ENCODE measurements at places on chromosomes 6 and 20.

DNA sequence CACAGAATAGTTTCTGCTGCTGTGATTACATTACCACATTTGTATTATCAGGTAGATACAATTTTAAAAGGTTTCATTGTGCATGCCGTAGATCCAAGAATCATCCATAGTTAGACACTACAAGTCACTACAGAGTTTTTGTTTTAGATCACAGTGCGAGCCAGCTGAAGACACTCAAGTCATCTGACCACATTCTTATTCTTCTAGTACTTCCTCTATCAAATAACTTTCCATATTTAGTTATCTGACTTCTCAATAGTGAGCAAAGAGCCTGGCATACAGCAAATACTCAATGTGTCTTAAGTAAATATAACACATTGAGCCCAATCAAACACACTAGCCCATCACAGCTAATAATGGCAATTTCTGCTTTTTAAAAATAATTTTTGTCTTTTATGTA lies 195.4 kb downstream of the ASCC3 start:
- no peak for DNase-seq

- DNase-seq, result no peak
Measured at GRCh38 chr6:14948586-14949245, 297.2 kb upstream of the JARID2 start.

- DNase-seq, result no peak
Measured at GRCh38 chr6:69974193-69974592, 107.8 kb downstream of the COL19A1 start.

DNA sequence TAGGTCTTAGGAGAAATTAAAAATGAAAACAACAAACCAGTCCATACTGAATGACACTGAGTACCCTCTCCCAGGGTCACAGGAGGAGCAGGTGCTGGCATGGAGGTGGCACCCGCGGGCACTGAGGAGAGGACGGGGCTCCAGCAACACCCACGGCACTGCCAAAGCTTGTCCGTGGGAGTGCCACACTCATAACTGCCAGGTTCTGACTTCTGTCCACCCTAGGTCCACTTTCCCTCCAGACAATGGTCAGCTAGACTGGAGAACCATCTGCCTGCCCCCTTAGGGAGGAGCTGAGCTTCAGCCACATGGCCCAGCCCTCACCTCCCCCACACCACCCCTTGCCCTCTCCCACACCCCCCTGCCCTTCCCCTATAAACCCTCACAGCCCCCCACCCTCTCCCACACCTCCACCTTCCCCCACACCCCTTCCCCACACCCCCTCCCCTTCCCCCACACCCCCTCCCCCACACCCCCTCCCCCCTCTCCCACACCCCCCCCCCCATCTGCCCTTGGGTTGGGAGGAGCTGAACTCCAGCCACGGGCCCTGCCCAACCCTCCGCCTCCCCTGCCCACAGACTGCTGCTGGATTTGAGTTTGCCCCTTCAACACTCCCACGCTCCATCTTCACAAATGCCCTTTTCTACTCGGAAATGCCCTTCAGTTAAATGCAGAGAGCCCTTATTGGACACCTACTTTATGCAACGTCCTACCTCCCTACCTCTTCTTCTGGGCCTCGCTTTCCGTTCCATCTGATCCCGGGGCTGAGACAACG lies 129.6 kb downstream of the TAF4 start:
- no peak for DNase-seq

GRCh38 chr20:4108495-4109306 lies 93.3 kb upstream of the RNF24 start:
- DNase-seq, result no peak

- DNase-seq, result no peak
Measured at GRCh38 chr20:51804754-51805153, 2.4 kb upstream of the SALL4 start.

DNA sequence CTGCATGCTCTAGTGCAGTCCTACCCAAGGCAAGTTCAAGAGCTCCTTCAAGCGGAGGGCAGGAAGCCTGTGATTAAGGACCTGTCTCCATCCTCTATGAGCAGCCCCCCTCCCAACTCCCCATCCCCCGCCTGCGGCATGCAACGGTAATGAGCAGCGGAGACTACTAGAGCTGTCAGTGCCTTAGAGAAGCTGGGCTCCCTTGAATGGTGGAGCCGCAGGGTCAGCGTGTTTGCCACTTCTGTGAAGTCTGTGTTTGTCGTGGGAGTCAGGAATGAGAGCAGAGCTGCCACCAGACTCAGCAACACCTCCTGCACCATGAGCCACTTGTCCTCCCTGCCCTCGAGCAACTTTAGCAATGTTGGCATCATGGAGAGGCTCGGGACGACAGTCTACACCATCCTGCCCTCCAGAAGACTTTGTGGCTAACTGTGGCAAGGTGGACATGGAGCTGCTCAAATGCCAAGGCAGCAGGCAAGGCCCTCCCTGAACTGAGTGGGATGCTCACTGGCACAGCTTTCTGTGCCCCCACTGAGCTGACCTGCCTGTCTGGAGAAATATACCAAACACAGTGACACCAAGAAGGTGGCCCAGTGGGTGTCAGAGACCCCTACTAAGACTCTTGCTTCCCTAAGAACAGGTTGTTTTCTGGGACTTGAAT lies 23.8 kb upstream of the SYNDIG1 start:
- no peak for DNase-seq

GRCh38 chr6:21928827-21929226 lies 335.3 kb downstream of the SOX4 start:
- DNase-seq, result no peak

DNA sequence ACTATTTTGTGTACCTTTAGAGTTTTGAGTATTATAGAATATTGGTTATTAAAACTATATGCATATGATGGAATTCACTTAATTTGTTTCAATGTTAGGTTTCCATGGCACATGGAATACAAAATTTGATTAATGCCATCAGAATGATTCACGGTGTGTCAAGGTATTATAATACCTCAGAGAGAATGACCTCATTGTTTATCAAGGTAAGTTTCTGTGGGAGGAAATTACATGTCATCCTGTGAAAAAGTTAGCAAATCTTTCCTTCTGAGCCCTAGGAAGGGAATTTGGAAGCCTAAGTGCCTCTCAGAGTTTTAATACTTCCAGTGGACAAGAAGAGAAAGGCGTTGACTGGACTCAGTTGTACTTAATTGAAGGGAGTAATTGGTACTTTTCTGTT lies 40.8 kb downstream of the DNAH8 start:
- no peak for DNase-seq

GRCh38 chr20:56554869-56555268 lies 21.8 kb downstream of the FAM209B start:
- no peak for DNase-seq

Data from stimulated activated CD8-positive, alpha-beta memory T cell treated with anti-CD3 and anti-CD28 coated beads, Interleukin-4, amount 100 ng/mL, for 1 hour (primary cell).